Activated naive CD4-positive, alpha-beta T cell treated with anti-CD3 and anti-CD28 coated beads, Interleukin-2, amount 10 ng/mL, durations not matched to agents 5 hours and 36 hours (primary cell): ENCODE measurements at places on chromosomes 1 and 21. TPM values are rescaled to one million over a fixed set of nuclear protein-coding genes. Genes with fewer than 3 reads are reported as not detected.

DBT gene
- 10.7 TPM for total RNA-seq

BEST4 gene
- 0.78 TPM for total RNA-seq

LENEP gene
- 0.63 TPM for total RNA-seq

TMOD4 gene
- 3.2 TPM for total RNA-seq

GBP7 gene
- 0.39 TPM for total RNA-seq
